Tibial nerve (tissue), 4 donors: ENCODE measurements at places on chromosomes 1 and 21.

GRCh38 chr1:32741413-32742198, 39.0 kb upstream of the SYNC start:
- no peaks in the 10 kb centered on the region for H3K36me3 ChIP-seq
- H3K27ac ChIP-seq, result peak overlapping the region; percentile 89
- H3K27me3 ChIP-seq, result no peaks in the 10 kb centered on the region
- H3K4me3 ChIP-seq, result peak overlapping the region; percentile 64
- no peak for DNase-seq

- no peaks in the 10 kb centered on the region for H3K4me1 ChIP-seq
- no peak overlapping the region for H3K27ac ChIP-seq
- H3K27me3 ChIP-seq, result no peaks in the 10 kb centered on the region
- H3K36me3 ChIP-seq, result no peaks in the 10 kb centered on the region
Observed at GRCh38 chr1:72006092-72006491, 276.2 kb downstream of the NEGR1 start.

- H3K27ac ChIP-seq, result no peak overlapping the region
- no peak overlapping the region for H3K4me3 ChIP-seq
- no peaks in the 10 kb centered on the region for H3K27me3 ChIP-seq
- no peak for DNase-seq
- H3K36me3 ChIP-seq, result no peaks in the 10 kb centered on the region
Observed at GRCh38 chr1:45545553-45546310, 4.9 kb upstream of the AKR1A1 start.

DNA sequence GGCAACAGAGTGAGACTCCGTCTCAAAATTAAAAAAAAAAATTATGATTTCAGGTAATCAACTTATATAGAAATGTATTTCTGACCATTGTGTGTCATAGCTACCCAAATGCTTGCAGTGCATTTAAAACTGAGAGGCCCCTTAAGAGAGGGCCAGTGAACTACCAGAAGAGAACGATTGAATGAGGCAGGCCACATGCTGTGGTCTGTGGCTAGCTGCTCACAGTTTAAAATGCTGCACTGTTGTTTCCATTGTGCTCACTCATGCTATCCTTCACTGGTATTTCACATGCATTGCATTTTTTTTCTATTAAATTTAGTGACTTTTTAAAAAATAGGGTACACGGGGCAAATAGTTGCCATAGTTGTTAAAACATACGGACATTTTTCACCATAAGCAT, 26.0 kb downstream of the CHML start:
- no peak overlapping the region for H3K27ac ChIP-seq
- H3K27me3 ChIP-seq, result no peaks in the 10 kb centered on the region
- no peak for DNase-seq
- H3K36me3 ChIP-seq, result no peaks in the 10 kb centered on the region

DNA sequence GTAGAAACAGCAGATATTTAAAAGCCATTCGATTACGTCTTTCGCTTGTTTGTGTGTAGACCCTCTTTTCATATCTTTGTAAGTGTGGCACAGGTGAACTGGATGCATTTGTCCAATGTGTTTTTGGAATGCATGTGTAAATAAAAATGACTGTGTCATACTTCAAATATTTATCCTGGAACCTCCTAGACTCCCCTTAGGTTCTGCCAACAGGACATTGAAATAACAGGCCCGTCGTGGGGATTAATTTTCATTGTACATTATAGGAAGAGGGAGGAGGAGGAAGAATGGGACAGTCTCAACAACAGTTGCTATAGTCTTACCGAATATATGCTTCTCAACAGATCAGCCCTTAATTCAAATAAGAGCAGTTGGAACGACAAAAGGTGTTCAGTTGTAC, 95.8 kb downstream of the PRKAB2 start:
- no peaks in the 10 kb centered on the region for H3K36me3 ChIP-seq
- no peaks in the 10 kb centered on the region for H3K4me1 ChIP-seq
- no peak for DNase-seq
- H3K4me3 ChIP-seq, result no peak overlapping the region

GRCh38 chr1:196678510-196678884, 26.7 kb downstream of the CFH start:
- H3K36me3 ChIP-seq, result peaks cover 19% of the 10 kb centered on the region
- H3K27ac ChIP-seq, result no peak overlapping the region
- no peaks in the 10 kb centered on the region for H3K27me3 ChIP-seq
- DNase-seq, result no peak
- no peaks in the 10 kb centered on the region for H3K4me1 ChIP-seq
- no peak overlapping the region for H3K4me3 ChIP-seq

DNA sequence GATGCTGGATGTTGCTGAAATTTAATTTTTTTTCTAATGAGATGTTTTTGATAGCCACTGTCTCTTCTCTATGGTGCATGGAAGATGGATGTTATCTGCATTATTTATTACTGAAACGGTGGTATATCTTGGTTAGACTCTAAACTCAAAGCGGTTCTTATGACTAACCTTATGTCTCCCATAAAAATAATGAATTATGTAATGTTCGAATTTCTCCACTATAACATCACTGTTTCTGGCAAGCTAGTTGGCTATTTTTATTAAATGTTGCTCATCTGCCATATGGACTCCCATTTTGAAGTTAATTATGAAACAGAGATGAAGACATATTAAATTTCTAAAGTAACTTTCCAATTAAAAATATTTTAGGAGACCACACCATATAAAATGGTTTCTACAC, 808.6 kb upstream of the ADGRL4 start:
- H3K4me3 ChIP-seq, result no peak overlapping the region
- DNase-seq, result no peak
- no peaks in the 10 kb centered on the region for H3K36me3 ChIP-seq
- H3K27ac ChIP-seq, result no peak overlapping the region

GRCh38 chr1:183958958-183959357, 78.6 kb downstream of the COLGALT2 start:
- peak overlapping the region; percentile 44 for H3K27ac ChIP-seq
- no peaks in the 10 kb centered on the region for H3K27me3 ChIP-seq
- peaks cover 33% of the 10 kb centered on the region for H3K4me1 ChIP-seq
- DNase-seq, result peak; percentile 67
- no peaks in the 10 kb centered on the region for H3K36me3 ChIP-seq

DNA sequence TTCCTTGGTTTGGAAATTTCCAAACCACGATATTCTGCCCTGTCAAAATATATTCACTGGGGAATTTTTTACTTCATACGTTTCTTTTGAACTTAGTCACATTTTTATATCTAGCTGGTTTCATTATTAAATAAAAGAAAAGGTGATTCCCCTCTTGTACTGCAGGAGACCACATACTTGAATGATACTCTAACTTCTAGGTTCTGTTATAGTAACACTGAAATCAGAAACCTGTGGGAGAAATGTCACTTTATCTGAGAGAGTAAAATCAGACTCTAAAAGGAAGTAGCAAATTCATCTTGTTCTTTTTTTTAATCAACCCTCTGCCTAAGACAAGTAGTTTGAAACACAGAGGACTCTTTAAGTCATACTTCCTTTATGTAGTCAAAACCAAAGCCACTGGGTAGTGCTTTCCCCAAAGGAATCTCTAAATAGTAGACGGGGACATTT, 34.4 kb downstream of the MRPL39 start:
- H3K4me1 ChIP-seq, result peaks cover 4% of the 10 kb centered on the region
- no peak for DNase-seq
- H3K27me3 ChIP-seq, result no peaks in the 10 kb centered on the region
- H3K27ac ChIP-seq, result no peak overlapping the region
- no peak overlapping the region for H3K4me3 ChIP-seq

DNA sequence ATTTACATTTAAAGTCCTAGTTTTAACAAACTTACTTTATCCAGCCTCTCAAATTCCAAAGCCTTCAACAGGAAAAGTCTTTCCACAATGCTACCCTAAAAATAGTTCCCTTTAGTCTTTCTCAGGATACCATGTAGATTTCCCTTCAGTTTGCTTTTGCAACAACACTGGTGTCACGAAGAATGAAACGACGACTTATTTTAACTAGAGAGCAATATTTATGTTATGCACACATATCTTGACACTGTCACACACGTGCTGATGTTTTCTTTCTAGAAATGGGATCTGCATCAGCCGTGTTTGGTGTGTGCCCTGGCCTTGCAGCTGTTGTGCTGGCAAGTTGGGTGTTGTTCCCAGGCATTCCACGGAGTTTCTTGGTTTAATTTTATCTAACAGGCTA, 75.5 kb downstream of the SIPA1L2 start:
- H3K27me3 ChIP-seq, result no peaks in the 10 kb centered on the region
- H3K4me3 ChIP-seq, result no peak overlapping the region
- H3K36me3 ChIP-seq, result no peaks in the 10 kb centered on the region
- no peak overlapping the region for H3K27ac ChIP-seq
- peaks cover 11% of the 10 kb centered on the region for H3K4me1 ChIP-seq
- DNase-seq, result no peak

- H3K4me3 ChIP-seq, result no peak overlapping the region
- H3K36me3 ChIP-seq, result no peaks in the 10 kb centered on the region
- H3K27ac ChIP-seq, result no peak overlapping the region
- peaks cover 20% of the 10 kb centered on the region for H3K4me1 ChIP-seq
Observed at GRCh38 chr1:8257621-8258020, 60.3 kb upstream of the SLC45A1 start.

- H3K36me3 ChIP-seq, result no peaks in the 10 kb centered on the region
- H3K4me1 ChIP-seq, result peaks cover 40% of the 10 kb centered on the region
- DNase-seq, result no peak
- no peaks in the 10 kb centered on the region for H3K27me3 ChIP-seq
- no peak overlapping the region for H3K4me3 ChIP-seq
Observed at GRCh38 chr1:193068013-193068412, 8.6 kb downstream of the RO60 start.

GRCh38 chr1:169327875-169328274, 39.7 kb downstream of the NME7 start:
- no peak for DNase-seq
- H3K4me3 ChIP-seq, result no peak overlapping the region
- H3K4me1 ChIP-seq, result no peaks in the 10 kb centered on the region
- H3K27ac ChIP-seq, result no peak overlapping the region
- no peaks in the 10 kb centered on the region for H3K27me3 ChIP-seq

- H3K4me1 ChIP-seq, result no peaks in the 10 kb centered on the region
- no peaks in the 10 kb centered on the region for H3K36me3 ChIP-seq
- no peaks in the 10 kb centered on the region for H3K27me3 ChIP-seq
- H3K27ac ChIP-seq, result no peak overlapping the region
Observed at GRCh38 chr21:30674312-30674711, 31.6 kb downstream of the KRTAP20-3 start.

DNA sequence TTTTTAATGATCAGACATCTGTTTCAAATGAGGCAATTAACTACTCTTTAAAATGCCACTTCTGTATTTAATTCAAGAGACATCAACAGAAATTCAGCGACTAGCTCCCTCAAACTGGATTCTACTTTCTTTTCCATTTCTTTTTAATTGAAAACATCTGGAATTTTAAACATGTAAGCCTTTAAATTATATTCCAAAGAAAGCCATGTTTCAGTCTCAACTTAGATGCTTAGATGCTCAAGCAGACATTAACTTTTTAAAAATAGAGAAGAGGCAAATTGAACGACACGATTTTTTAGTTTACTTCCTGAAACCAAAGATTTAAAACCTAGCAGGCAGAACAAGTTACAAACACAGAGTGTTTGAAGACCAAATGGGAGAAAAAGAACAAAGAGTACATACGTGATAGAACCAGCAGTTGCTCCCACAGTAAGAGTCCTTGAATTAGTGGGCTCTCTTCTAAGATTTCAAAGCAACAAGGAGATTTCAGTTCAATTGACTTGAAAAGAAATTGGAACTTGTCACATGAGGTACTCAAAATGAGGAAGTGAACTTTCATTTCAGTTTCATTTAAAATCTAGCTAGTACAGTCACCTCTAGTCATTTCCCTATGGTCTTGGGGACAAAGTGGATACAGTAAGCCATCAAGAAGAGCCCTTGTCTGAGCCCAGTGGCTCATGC, at the start of gene CTSS:
Gene CTSS, minus strand, starts transcription at position 483 of the 681 bp plus-strand sequence. CDS start 1,015 bp downstream, outside the sequence.
- no peaks in the 10 kb centered on the region for H3K36me3 ChIP-seq
- DNase-seq, result no peak
- H3K4me1 ChIP-seq, result peaks cover 18% of the 10 kb centered on the region
- no peaks in the 10 kb centered on the region for H3K27me3 ChIP-seq
- H3K4me3 ChIP-seq, result peak within 1 kb of the TSS; percentile 47
- H3K27ac ChIP-seq, result peak within 1 kb of the TSS; percentile 79

GRCh38 chr1:176838276-176838995, 326.1 kb downstream of the ASTN1 start:
- no peaks in the 10 kb centered on the region for H3K36me3 ChIP-seq
- no peak overlapping the region for H3K27ac ChIP-seq
- no peak overlapping the region for H3K4me3 ChIP-seq
- DNase-seq, result no peak
- H3K4me1 ChIP-seq, result no peaks in the 10 kb centered on the region

DNA sequence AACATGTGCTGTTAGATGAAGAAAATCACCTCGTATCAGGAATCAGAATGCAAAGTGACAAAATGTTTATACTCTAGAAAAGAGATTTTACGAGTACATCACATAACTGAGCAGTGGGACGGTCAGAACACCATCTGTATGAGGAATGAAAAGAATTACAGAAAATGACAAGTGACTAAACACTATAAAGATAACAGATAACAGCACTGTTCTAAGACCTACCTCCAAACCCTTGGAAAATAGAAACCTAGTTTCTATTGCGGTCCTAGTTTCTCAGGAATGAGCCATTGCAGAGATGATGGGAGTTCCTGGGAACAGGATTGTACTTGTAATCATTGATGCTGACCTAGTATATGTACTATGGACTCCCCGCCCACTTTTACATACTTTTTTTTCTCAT, 839.4 kb upstream of the ADAMTS5 start:
- no peaks in the 10 kb centered on the region for H3K27me3 ChIP-seq
- H3K36me3 ChIP-seq, result no peaks in the 10 kb centered on the region
- DNase-seq, result no peak
- no peak overlapping the region for H3K4me3 ChIP-seq
- H3K27ac ChIP-seq, result no peak overlapping the region
- no peaks in the 10 kb centered on the region for H3K4me1 ChIP-seq

DNA sequence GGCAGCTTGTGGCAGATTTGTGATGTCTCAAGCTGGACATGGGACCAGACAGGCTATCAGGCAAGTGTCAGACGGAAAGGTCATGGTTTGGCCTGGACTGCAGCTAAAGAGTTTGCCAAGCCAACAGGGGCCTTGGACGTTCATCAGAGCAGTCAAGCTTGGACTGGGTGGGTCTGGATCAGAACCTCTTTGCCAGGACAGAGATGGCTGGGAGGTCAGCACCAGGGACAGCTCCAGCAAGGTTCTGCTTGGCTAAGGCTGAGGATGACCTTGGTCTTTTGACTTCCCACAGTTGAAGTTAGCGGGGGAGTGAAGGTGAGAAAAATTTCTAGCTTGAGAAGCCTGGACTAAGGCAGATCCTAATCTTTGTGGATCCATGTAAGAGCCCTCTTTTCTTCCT, 68.1 kb downstream of the GRIK3 start:
- H3K27ac ChIP-seq, result no peak overlapping the region
- H3K4me1 ChIP-seq, result no peaks in the 10 kb centered on the region
- no peaks in the 10 kb centered on the region for H3K36me3 ChIP-seq
- no peak overlapping the region for H3K4me3 ChIP-seq
- DNase-seq, result no peak
- no peaks in the 10 kb centered on the region for H3K27me3 ChIP-seq
